Activated CD4-positive, alpha-beta T cell treated with anti-CD3 and anti-CD28 coated beads for 36 hours (primary cell): ENCODE measurements at places on chromosomes 3 and 15. TPM values are rescaled to one million over a fixed set of nuclear protein-coding genes. Genes with fewer than 3 reads are reported as not detected.

- no peaks in the 10 kb centered on the region for H3K27me3 ChIP-seq
- no peak overlapping the region for H3K27ac ChIP-seq
- H3K4me1 ChIP-seq: peaks cover 29% of the 10 kb centered on the region
- DNase-seq: no peak
- no peak overlapping the region for H3K4me3 ChIP-seq
- no peaks in the 10 kb centered on the region for H3K36me3 ChIP-seq
Measured at GRCh38 chr3:177878192-177878591, 658.0 kb upstream of the KCNMB2 start.

RTP1 gene
- not detected for total RNA-seq

HHLA2 gene
- 0.70 TPM for total RNA-seq

DNA sequence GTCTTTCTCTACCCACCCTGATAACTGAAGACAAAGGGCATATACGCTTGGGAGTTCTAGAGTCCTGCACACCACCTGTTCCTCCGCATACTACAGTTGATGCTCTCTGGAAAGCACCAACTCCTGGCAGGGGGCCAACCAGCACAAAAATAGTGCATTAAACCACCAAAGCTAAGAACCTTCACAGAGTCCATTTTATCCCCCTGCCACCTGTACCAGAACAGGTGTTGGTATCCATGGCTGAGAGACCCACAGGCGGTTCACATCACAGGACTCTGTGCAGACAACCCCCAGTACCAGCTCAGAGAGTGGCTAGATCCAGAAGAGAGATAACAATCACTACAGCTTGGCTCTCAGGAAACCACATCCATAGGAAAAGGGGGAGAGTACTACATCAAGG, 114.4 kb upstream of the POU1F1 start:
- H3K4me1 ChIP-seq: no peaks in the 10 kb centered on the region
- H3K27me3 ChIP-seq: peaks cover 2% of the 10 kb centered on the region
- no peak for DNase-seq
- H3K36me3 ChIP-seq: no peaks in the 10 kb centered on the region
- no peak overlapping the region for H3K27ac ChIP-seq

CILP gene
- total RNA-seq: not detected

CPNE9 gene
- total RNA-seq: 0.14 TPM

- peaks cover 10% of the 10 kb centered on the region for H3K27me3 ChIP-seq
- H3K4me1 ChIP-seq: peaks cover 16% of the 10 kb centered on the region
- no peak overlapping the region for H3K27ac ChIP-seq
Measured at GRCh38 chr3:61894988-61895935, 333.9 kb downstream of the PTPRG start.
